ENCODE measurements at places on chromosomes 3 and 15.

- DNase-seq, result no peak
Measured at GRCh38 chr3:22977042-22977441, 226.1 kb upstream of the UBE2E2 start.

GRCh38 chr3:146577662-146578061 is 27.5 kb downstream of the PLSCR5 start:
- DNase-seq, result no peak

GRCh38 chr15:76150513-76150912 is 90.7 kb downstream of the TMEM266 start:
- no peak for DNase-seq

GRCh38 chr3:126293370-126294082 is 63.7 kb downstream of the KLF15 start:
- no peak for DNase-seq

GRCh38 chr15:90300988-90301706 is 35.7 kb downstream of the NGRN start:
- no peak for DNase-seq

DNA sequence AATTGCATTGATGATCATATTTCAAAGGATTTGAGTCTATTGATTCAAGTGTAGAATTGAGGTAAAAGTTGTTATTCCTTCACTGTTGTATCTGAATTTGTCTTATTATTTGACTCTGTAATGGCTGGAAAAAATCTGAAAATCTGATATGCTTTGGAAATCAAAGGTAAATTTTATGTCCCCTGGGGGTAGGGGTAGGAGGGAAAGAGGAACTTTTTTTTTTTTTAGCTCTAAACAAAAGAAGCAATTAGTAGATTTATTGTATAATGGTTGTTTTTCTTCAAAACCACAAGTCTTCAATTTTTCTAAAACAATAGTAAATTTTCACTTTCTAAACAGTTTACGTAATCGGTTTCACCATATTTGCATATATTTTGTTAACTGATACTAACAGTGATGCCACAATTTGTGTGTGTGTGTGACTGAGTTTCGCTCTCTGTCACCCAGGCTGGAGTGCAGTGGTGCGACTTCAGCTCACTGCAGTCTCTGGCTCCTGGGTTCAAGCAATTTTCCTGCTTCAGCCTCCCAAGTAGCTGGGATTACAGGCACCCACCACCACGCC is 91.7 kb upstream of the GOLGA6L4 start:
- DNase-seq, result no peak

- DNase-seq, result no peak
Measured at GRCh38 chr3:127426444-127427153, 138.8 kb upstream of the PRR20G start.

- DNase-seq, result no peak
Measured at GRCh38 chr15:87527416-87527815, 729.1 kb downstream of the NTRK3 start.

DNA sequence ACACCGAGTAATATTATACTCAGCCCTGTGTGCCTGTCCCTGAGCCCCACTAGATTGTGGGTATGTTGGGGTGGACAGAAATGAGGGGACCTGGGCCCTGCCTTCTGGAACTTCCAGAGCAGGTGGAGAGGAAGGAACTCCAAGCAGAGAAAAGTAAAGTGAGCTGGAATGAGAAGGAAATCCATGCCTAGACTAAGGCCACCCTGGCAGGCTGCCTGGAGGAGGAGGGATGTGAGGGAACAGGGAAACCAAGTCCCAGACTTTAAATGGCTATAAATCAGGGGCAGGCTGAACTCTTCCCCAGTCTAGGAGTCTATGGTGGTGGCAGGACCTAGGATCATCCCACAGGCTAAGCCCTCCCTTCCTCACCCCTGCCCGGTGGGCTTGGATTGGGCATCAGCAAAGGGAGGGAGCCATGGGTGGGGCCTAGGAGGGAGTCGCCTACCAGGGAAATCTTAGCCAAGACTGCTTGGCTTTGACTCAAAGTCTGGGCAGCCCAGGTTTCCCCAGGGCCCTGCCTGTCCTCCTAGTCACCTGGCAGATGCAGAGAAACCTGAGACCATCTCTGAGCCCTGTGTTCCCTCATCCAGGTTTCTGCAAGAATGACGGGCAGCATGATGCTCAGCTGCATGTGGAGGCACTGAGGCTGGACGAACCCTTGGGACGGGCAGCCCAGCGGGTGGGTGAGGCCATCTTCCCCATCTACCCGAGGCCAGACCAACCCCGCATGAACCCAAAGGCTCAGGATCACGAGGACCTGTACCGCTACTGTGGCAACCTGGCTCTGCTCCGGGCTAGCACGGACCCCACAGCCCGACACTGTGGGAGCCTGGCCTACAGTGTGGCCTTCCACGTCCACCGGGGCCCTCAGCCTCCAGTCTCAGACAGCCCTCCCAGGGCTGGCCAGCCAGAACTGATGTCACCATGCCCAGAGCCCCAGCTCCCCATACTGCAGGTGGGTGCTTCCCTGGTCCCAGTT is 15.6 kb upstream of the STRA6 start:
- no peak for DNase-seq

GRCh38 chr3:53842436-53843194 is 3.6 kb downstream of the CHDH start:
- no peak for DNase-seq

DNA sequence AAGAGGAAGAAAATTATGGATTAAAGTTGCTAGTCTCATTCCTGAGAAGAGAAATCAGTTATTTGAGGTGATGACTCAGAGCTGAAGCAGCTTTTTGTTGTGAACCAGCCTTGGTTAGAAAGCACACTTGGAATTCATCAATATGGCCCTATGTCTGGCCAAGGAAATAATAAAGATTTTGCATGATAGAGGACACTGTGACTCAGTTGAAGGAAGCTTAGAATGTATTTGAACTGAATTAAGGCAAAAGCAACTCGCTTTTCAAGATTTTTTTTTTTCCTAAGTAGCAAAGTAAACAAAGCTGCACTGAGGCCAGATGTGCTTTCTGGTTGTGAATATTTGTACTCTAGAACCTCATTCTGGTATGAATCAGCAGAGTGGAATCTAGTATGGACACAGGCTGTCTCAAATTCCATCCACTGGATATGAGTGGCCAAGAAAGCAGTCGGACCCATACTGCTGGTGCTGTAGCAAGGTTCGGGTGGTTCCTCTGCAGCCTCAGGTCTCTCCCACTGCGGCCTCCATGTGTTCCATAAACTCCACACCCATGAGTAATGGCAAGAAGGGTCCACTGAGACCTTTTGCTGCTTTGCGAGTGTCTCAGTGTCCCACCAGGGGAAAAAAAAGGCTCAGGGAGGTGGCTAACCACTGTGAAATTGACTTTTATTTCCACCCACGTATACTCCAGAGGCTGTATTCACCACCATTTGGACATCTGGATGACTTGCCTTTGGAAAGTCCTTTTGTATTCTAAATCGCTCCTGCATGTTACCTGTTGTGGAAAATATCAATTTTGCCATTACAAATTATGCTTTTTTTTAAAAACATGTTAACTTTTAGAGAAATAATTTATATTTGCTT is 53.1 kb downstream of the TGFBR2 start:
- no peak for DNase-seq

- no peak for DNase-seq
Measured at GRCh38 chr3:135895106-135895733, 70.3 kb upstream of the PPP2R3A start.

GRCh38 chr3:81068546-81068945 is 692.9 kb downstream of the GBE1 start:
- DNase-seq, result no peak

GRCh38 chr15:83205725-83206324 is 1.8 kb downstream of the HDGFL3 start:
- no peak for DNase-seq

DNA sequence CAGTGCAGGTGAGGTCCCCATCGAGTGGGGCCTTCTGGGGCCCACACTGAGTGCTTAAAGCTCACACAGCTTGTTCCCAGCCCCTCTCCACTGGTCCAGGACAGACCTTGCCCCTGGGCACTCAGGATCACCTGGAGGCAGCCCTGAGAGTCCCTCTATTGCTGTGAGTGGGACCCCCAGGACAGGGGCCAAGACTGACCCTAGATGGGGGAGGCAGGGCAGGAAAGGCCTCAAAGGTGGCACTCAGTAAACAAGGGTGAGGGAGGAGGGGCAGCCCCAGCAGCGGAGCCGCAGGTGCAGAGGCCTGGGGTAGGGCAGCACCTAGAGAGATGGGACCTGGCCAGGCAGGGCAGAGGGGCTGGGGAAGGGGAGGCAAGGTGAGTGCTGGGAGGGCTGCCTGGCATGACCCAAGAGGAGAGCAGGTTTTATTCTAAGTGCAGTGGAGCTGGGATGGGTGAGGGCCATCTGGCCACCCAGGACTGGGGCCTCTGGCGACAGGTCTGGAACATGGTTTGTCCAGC is 27.9 kb downstream of the CFAP100 start:
- DNase-seq, result no peak

GRCh38 chr3:129793319-129793718 is 100.2 kb downstream of the TMCC1 start:
- DNase-seq, result no peak

- no peak for DNase-seq
Measured at GRCh38 chr3:127172211-127172610, 20.7 kb upstream of the PRR23E start.

DNA sequence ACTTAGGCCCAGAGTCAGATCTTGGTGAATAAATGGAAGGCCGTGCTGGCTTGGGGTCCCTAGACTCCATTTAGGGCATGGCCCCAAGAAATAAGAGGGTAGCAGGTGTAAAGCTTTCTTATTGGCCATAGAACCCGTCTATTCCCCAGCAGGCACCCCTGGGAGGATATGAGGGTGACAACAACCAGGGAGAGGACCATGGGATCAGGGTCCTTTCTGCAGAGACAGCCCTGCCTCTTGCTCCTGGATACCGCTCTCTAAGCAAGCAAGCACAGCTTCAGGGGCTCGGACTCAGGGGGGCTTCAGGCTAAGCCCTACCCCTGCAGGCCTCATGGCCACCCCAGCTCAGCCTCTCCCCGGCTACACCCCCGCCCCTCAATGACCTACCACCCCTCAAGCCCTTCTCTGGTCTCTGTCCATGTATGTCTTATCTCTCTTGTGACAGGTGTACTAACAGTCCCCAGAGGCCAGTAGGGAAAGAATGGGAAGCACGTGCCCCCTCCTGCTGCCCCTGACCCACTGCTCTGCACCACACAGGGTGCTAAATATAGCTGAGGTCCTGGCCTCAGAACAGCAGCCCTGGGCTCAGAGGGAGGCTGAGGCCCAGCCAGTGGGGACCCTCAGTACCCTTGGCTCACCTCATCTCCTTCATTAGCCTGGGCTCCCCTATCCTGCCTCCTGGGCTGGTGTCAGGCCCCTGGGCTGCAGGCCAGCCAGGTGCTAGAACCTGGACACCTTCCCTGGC is 1.9 kb downstream of the XIRP1 start:
- DNase-seq, result no peak

DNA sequence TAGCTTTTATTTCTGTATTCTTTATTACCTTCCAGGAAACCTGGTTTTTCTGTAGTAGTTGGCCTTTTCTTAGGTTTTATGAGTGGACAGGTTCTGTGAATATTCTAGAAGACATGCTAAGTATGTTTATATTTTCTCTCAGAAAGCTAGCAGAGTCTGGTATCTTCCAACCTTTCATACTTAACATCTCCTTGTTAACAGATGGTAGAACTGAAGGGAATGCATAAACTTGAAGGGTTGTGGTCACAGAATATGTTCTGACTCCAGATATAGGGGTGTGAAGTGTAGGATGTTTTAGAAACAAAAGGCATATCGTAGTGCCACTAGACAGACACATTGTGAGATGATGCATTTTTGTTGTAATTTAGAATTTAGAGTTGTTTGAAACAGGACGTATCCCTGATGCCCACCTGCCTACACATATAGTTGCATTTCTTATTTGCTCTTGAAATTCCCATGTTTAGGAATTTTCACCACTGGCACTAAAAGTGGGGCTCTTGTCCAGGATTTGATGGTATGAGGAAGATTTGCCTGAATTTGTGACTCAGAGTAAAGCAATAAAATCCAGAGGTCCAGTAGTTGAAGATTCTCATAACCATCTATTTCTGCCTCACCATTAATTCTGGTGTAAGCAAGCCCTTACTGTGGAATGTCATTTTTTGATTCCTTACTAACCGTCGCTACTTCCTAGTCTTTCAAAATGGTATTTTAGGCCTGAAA is 274.5 kb downstream of the FEZF2 start:
- DNase-seq, result no peak

All from esophagus squamous epithelium (tissue), 5 donors.